A549 treated with RU486 at 1 μM for 4 hours (cell line): ENCODE measurements at places on chromosomes 12 and 14. TPM values are rescaled to one million over a fixed set of nuclear protein-coding genes. Genes with fewer than 3 reads are reported as not detected.

The TEX52 gene
- not detected in 5 replicates for total RNA-seq

The B4GALNT3 gene
- 0.43 to 1.0 TPM (median 0.64 TPM) in 5 replicates for total RNA-seq

The GLIPR1L1 gene
- not detected in 5 replicates for total RNA-seq

The SERPINA5 gene
- 0.10 to 0.33 TPM (median 0.22 TPM) in 5 replicates for total RNA-seq

The RNASE4 gene
- total RNA-seq, result 5.3 to 8.7 TPM (median 6.2 TPM) in 5 replicates

The MYF6 gene
- not detected in 5 replicates for total RNA-seq

The CCDC196 gene
- not detected in 5 replicates for total RNA-seq

The KRT81 gene
- 2,796 to 3,933 TPM (median 3,447 TPM) in 5 replicates for total RNA-seq

The ACTR10 gene
- 43.9 to 50.4 TPM (median 45.8 TPM) in 5 replicates for total RNA-seq

The ETFRF1 gene
- 2.0 to 11.4 TPM (median 11.1 TPM) in 5 replicates for total RNA-seq

The SPTLC2 gene
- total RNA-seq, result 23.6 to 31.9 TPM (median 27.5 TPM) in 5 replicates

The TAS2R42 gene
- total RNA-seq, result not detected in 5 replicates

The GZMH gene
- total RNA-seq, result not detected in 5 replicates

The INF2 gene
- 76.5 to 152 TPM (median 135 TPM) in 5 replicates for total RNA-seq

The KRT73 gene
- total RNA-seq, result not detected in 5 replicates

The VDR gene
- 2.8 to 3.6 TPM (median 3.0 TPM) in 5 replicates for total RNA-seq

The TSPAN8 gene
- total RNA-seq, result 0.23 to 0.67 TPM (median 0.44 TPM) in 3 of 5 replicates, not detected in the others

The MARCHF9 gene
- total RNA-seq, result 6.1 to 8.0 TPM (median 7.2 TPM) in 5 replicates

The TMEM132D gene
- not detected in 5 replicates for total RNA-seq

The MIP gene
- not detected in 5 replicates for total RNA-seq

The FITM1 gene
- total RNA-seq, result 0.17 to 0.31 TPM in 2 of 5 replicates, not detected in the others

The CCND2 gene
- total RNA-seq, result not detected in 5 replicates

The TAS2R19 gene
- total RNA-seq, result 0.16 TPM in 1 of 5 replicates, not detected in the others

The CCDC197 gene
- not detected in 5 replicates for total RNA-seq

The LTB4R gene
- 3.7 to 6.6 TPM (median 6.4 TPM) in 5 replicates for total RNA-seq

The PLXNC1 gene
- 0.02 to 0.12 TPM (median 0.08 TPM) in 4 of 5 replicates, not detected in the other for total RNA-seq

The SYCP3 gene
- 0.13 TPM in 1 of 5 replicates, not detected in the others for total RNA-seq

The PAX9 gene
- total RNA-seq, result 1.4 to 2.9 TPM (median 2.5 TPM) in 5 replicates

The RAN gene
- total RNA-seq, result 1,590 to 1,952 TPM (median 1,734 TPM) in 5 replicates

The NACA gene
- 1,520 to 2,027 TPM (median 1,634 TPM) in 5 replicates for total RNA-seq

The PTHLH gene
- 33.7 to 38.2 TPM (median 35.7 TPM) in 5 replicates for total RNA-seq

The PRICKLE1 gene
- total RNA-seq, result 0.73 to 0.97 TPM (median 0.81 TPM) in 5 replicates

The IFNG-AS1 gene
- not detected in 5 replicates for total RNA-seq

The DNAH10 gene
- total RNA-seq, result 0.17 to 0.35 TPM (median 0.21 TPM) in 5 replicates

The ENDOU gene
- total RNA-seq, result not detected in 5 replicates
